Hepatocyte (in vitro differentiated cells): ENCODE measurements at places on chromosomes 16 and 17. TPM values are rescaled to one million over a fixed set of nuclear protein-coding genes. Genes with fewer than 3 reads are reported as not detected.
A peak's percentile ranks its signal among the peaks of the same experiment; 100 is the strongest.

DNA sequence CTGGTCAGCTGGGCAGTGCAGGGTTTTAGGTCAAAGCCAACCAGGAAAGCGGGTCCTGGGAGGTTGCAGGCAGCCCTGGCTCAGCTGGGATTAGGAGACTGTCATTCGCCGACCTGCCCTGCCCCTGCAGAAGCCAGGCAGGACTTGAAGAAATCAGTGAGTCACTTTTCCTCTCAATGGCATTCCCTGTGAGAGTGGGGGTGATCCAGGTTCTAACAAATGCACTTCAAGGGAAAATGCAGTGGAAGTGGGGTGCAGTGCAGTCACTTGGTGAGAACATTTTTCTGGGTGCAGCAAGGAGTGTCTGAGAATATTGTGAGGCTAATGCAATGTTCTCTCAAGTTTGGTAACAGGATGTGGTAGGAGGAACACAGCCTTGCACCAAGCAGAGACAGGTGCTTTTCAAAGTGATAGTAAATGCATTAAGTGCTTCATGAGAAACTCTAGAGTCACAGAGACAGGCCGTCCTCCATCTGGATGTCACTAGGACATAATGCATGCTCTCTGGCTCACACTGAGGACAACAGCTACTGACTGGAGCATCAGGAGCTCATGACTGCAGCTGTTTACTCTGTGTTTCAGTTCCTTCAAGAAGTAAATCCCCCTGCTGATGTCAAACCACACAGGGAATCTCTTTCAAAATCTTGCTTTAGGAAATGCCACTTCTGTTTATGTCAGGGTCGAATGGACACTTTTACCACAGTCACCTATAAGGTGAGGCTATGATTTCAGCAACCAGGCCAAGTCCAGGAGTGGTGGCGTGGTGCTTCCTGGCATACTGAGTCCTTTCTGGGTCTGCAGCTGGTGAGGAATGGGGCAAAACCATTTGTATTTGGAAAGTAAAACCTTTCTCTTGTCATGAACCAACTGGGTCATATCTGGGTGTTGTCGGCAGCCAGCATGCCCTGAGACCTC, 16.7 kb downstream of the CDK5R1 start:
- DNase-seq = no peak

DNA sequence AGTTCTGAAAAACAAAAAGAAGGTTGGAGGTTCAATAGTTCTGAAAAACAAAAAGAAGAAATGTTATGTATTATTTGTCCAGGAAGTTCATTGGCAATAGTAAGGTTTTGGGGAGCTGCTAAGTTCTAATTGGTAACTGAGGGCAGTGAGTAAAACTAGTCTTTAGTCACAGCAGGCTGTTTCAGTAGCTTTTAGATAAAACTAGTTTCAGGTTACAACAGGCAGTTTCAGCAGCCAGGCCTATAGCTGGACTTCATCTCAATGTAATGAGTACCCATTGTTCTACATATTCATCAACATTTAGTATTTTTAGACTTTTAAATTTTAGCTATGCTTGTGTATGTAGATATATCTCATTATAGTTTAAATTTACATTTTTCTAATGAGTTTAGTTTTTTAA, 639.3 kb downstream of the TOX3 start:
- no peak for DNase-seq

- peak; percentile 52 for DNase-seq
Measured at GRCh38 chr16:73329358-73330286, 281.7 kb upstream of the ZFHX3 start.

DNA sequence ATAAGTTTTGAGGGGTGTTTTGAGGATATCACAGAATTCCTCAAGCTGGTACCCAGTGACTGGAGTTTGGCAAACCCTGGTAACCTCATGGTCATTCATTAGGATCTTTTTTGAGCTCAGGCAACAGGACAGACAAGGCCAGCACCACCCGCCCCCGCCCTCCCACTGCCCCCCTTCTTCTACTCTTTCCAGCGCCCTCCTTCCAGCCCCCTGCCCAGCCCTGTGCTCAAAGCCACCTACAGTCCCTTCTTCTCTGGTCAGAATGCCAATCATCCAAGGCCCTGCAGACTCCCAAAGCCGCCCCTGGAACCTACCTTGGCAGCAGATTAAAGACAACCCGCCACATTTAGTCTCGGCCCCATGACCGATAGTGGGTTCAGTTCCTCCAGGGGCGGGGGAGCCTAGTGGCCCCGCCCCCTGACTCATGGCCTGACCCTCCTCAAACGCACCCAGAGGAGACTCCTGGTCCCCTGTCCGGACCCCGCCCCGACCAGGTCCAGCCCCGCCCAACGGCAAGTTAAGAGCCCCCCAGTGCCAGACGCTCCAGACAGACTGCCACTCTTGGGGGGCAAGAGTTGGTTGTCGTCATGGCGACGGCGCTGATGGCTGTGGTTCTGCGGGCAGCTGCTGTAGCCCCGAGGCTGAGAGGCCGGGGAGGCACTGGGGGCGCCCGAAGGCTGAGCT, at the start of gene NAGS:
TSS of gene NAGS (plus strand) at position 546 of the 684 bp plus-strand sequence. CDS start at position 588, 42 bp downstream.
- peak; percentile 62 for DNase-seq

DNA sequence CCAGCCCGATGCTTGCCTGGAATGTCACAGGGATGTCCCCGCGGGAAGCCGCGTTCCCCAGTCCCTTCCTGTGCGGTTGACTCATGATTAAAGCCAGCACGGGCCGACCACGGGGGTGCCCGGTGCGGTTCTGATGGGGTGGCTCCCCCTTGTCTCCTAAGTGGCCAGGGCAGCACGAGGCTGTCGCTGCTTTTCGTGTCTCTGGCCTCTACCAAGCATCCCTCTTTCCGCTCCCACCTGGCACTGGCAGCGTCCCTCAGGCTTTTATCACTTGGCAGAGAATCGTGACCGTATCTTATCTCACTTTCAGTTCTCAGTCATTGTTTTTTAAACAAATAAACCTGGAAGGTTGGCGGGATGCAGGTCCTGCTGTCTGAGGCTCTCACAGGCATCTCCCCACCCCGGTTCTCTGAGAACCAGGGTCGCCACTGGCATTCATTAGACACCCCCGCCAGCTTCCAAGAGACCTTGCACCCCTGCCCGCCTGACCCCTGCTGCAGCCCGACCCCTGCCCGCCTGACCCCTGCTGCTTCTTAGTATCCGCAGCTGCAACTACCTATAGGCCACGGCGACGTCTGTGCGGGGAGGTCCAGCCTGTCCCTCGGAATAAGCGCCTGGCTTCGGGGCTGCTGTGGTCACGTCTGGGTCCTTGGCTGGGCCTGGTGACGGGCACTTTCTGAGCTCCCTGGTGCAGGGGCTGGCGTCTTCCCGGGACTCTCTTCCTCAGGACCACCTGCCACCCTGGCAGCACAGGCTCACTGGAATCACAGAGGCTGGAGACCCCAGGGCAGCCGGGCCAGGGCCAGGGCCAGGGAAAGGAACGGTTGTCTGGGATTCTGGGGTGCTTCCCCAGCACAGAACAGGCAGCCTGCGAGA, 7.5 kb downstream of the C1QTNF8 start:
- DNase-seq = no peak

GNGT2 gene
- 0.92 TPM in 1 of 2 replicates, not detected in the other for polyA plus RNA-seq

- no peak for DNase-seq
Measured at GRCh38 chr17:51132964-51133319, 12.3 kb upstream of the SPAG9 start.

PMP22 gene
- 163 and 186 TPM in 2 replicates for polyA plus RNA-seq

DNA sequence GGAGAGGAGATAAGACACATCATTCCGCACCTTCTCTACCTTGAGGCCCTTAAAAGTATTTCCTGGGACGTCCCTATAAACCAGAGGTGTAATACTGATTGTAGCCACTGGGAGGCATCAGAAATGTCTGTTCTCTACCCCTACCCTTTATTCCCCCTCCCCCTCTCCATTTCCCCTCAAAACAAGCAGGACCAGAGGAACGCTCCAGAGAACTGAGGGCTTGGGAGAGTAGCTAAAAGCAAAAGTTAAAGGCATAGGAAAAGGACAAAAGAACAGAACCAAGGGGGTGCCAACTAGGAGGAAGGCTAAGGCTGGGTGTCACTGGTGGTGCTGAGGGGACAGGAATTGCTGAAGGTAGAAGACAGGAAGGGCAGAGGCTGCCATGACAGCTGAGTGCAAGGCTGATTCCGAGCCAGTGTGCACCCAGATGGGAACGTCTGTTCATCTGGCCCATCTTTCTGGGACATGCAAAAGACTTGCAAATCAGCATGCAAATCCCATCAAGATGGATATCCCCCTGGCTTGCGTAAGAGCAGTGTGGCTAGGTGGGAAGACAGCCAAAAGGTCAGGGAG, 6.7 kb downstream of the CAMTA2 start:
- DNase-seq = peak; percentile 81

DNA sequence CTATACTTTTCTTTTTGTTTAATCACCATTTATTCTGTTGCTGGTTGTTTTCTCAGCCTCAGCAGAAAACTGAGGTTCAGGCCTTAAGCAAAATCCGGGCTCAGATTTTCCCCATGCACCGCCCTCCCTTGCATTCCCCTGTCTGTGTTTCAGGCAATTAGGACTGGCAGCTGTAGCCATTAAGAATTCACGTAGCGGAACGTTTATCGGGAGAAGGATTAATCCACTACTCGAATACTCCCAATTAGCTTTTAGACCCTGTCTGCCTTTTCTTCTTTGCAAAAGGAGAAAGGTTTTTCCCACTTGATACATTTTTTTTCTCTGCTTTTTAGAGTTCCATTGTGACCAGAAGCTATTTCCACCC, 173.1 kb downstream of the RPTOR start:
- DNase-seq = no peak

DNA sequence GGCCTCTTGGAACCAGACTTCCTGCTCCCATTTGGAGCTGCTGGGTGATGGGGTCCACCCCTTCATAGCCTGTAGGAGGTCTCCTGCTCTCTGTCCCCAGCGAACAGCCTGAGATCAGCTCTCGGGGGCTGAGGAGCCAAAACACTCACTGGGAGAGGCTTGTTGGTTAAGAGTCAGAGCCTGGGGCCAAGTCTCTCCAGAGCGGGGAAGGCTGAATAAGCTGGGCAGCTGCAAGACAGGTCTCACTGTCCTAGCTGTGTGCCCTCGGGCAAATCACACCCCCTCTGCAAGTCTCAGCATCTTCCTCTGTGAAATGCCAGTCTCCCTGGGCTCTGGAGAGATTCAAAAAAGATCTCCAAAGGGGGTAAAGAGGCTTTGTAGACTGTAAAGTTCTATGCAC, 174.6 kb downstream of the WSCD1 start:
- no peak for DNase-seq

- no peak for DNase-seq
Measured at GRCh38 chr16:49674351-49674851, 181.5 kb downstream of the ZNF423 start.

DNA sequence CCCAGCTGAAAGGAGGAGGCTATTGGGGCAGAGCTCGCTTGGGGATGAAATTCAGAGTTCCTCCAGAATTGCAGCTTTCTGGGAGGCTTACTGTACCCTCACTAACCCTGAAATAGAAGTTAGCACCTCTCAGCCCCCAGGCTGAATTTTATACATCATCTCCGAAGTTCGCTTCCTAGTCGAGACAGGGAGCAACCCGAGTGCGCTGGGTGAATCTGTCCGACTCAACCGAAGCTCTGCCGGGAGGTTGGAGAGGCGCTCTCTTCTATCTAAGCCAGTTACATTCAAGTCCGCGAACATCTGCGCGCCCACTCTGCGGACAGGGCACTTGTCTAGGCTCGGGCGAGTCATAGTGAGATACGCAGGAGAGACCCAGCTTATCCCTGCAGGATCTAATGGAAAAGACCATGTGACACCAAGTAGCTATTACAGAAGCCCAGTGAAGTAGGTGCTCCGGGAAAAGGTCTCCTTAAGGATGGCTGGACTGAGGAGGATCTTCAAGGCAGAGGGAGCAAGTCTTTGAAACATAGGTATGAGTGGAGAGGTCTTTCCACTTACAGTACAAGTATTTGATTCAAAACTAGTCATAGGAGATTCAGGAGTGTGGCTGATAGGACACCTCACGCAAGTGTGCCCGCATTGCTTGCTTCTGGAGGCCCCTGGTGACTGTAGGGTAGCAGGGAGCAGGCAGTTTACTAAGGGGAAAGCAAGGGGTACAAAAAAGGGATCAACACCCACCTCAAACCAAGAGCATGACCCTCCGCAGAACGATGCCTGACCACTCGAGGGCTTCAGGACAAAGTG, 646 bp upstream of the HES7 start:
- peak; percentile 44 for DNase-seq

SLC16A13 gene
- 18.8 and 21.1 TPM in 2 replicates for polyA plus RNA-seq

GRCh38 chr16:1509307-1510221, 16.4 kb downstream of the TELO2 start:
- no peak for DNase-seq

DNA sequence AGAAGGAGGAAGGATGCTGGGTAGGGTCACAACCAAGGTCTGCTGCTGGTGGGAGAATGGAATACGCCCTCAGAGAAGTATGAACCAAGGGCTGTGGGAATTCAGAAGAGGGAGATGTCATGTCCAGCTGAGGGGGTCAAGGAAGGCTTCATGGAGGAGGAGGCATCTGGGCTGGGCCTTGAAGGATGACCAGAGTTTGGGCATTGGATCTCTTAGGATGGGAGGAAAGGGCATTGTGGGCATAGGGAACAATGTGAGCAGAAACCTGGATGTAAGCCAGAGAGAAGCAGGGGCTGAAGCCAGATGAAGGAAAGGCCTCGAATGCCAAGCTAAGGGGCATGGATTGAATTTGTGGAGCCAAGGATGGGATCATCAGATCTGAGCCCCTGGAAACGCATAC, 49.2 kb upstream of the MAP3K14 start:
- DNase-seq = no peak

GRCh38 chr16:57610611-57611010, 17.8 kb upstream of the ADGRG1 start:
- DNase-seq = no peak

- DNase-seq = peak; percentile 49
Measured at GRCh38 chr16:50152351-50152806, 727 bp upstream of the TENT4B start.

DNA sequence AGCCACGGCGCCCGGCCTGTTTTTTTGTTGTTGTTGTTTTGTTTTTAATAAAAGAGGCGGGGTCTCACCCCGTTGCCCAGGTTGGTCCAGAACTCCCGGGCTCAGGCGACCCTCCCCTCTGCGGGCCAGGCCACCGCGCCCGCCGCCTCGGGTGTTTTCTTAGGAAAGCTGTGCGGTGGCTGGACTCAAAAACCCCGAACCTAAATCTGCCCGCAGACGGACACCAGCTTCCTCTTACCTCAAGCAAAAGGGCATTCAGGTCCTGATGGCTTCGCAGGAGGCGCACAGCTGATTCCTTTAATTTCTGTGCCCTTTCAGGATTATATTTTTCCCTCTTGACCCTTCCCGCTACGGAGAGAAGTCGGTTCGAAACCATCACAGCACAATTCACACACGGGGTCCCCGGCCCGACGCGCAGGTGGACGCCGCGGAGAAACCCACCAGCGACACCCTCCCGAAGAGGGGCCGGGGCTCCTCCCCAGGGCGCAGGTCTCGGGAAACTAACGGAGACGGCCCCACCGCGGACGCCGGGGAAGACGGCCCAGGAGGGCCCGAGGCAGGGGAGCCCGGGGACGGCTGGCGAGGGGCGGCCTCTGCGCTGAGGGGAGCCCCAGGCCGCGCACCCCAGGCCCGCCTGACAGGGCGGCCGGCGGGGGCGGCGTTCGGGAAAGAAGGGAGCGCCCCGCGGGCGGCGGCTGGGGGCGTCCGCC, 653 bp downstream of the FANCA start:
- no peak for DNase-seq

- no peak for DNase-seq
Measured at GRCh38 chr16:27293343-27293742, 20.4 kb upstream of the IL4R start.

LITAFD gene
- polyA plus RNA-seq = not detected in 2 replicates
